Activated naive CD4-positive, alpha-beta T cell treated with anti-CD3 and anti-CD28 coated beads, Interleukin-2, amount 10 ng/mL, durations not matched to agents 7 days and 5 days (primary cell): ENCODE measurements at places on chromosomes 7 and 10.

GRCh38 chr10:114294549-114294948 lies 55.5 kb downstream of the VWA2 start:
- no peak for DNase-seq

DNA sequence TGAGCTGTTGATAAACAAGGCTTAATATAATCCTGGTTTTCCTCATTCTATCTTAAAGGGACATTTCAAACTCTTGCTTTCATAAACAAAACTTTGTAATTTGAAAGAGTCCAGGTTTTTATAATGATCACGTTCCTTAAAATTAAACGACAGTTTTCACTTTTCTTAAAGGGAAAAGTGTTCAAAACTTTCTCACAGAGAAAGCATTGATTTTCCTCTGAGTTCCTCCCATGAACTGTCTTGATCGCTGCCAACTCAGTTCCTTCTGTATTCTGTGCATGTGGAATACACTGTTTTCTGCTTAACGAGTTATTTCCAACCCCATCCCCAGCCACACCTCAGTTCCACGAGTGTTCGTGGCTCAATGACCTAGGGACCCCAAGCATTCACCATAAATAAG lies 2.4 kb upstream of the C7orf33 start:
- no peak for DNase-seq

GRCh38 chr7:28245123-28245878 lies 64.7 kb upstream of the JAZF1 start:
- DNase-seq = no peak

GRCh38 chr10:21079330-21079658 lies 182.2 kb upstream of the NEBL start:
- DNase-seq = no peak

GRCh38 chr7:137026176-137026500 lies 157.7 kb downstream of the CHRM2 start:
- no peak for DNase-seq

- DNase-seq = no peak
Measured at GRCh38 chr10:35432781-35433338, 96.6 kb downstream of the CCNY start.

- no peak for DNase-seq
Measured at GRCh38 chr10:51063659-51064535, 10.4 kb upstream of the PRKG1 start.

DNA sequence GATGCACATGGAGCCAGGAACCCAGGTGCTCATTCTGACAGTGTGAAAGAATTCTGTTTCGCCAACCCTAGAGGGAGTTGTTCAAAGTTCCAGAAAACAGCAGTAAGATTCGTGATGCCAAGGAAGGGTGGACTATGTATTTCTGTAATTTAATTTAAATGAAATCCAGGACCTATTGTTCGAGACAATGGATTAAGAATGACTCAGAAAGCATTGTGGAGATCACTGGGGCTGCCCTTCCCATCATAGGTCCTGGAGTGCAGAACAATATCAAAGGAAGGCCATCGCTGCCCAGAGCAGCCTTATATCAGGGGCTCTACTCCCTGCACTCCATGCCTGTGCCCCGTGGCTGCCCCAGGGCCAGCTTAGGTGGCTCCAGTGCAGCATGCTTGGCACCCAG lies 32.1 kb upstream of the CALD1 start:
- no peak for DNase-seq
